Upper lobe of left lung (tissue), 6 donors: ENCODE measurements at places on chromosomes 1 and 21. TPM values are rescaled to one million over a fixed set of nuclear protein-coding genes. Genes with fewer than 3 reads are reported as not detected.

GPR61 gene
- total RNA-seq = not detected

C1orf52 gene
- total RNA-seq = 22.2 TPM

IQGAP3 gene
- 3.2 TPM for total RNA-seq

USP21 gene
- 17.9 TPM for total RNA-seq

KRTAP13-4 gene
- total RNA-seq = not detected

DSCAM gene
- 0.33 TPM for total RNA-seq

AMY1B gene
- total RNA-seq = 6.8 TPM

HENMT1 gene
- total RNA-seq = 6.5 TPM

GPR3 gene
- total RNA-seq = not detected

ZSWIM5 gene
- 3.0 TPM for total RNA-seq

GPR25 gene
- total RNA-seq = not detected

DNA sequence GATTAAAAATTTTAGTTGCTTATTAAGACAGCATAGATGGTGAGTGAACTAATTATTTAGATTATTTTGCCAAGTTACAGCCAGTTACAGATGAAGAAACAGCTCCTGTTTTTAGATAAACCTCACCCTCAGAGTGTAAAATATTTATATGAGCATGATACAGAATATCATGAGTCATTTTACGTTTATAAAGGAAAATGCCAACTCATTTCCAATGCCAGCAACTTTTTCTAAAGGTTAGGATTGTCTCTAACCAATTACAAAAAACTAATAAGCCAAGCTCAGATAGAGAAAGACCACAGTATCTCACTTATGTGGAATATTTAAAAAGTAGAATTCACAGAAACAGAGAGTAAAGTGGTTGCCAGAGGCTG is 590.1 kb downstream of the LTN1 start:
- H3K27ac ChIP-seq = no peak overlapping the region
- no peaks in the 10 kb centered on the region for H3K27me3 ChIP-seq
- H3K36me3 ChIP-seq = no peaks in the 10 kb centered on the region
- no peak overlapping the region for H3K4me3 ChIP-seq

DNA sequence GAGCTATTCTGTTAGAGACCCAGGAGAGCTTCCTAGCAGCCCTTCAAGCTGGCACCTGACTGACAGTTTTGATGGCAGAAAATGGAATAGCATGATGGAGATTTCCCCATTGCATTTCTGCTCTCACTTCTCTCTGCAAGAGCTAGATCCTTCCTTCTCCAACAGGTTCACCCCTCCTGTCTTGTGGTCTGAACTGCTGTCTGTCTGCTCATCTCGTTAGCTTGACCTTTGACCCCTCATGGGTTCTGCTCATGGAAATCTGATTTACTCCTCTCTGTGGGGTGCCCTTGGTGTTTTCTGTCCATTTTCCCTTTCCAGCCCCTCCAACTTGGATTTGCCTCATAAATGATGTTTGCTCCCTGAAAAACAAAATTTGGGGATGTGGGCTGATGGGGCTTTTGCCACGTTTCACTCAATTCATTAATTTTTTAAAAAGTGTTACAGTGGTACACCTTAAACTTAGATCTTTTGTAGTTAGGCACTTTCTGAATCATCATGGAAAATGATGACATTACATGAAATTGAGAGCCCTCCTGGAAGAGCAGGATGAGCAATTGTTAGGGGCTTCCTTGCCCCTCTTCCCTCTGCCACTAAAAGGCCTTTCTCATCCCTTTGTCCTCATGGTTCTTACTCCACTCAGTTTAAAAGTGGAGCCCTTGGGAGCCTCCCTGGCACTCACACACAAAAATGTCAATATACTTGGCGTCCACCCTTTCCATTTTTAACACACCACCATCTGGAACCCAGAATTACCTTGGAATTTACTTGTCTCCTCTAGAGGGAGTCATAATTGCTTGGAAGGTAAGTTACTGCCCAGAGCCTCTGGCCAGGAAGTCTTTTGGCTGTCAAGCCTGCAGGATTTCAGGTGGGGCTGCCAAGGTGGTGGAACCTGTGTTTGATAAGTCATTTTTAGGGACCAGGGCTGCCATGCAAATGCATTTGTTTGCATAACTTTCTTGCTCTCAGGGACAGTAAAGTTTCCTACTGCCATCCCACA is 31.9 kb upstream of the IL19 start:
- no peaks in the 10 kb centered on the region for H3K27me3 ChIP-seq
- peaks cover 4% of the 10 kb centered on the region for H3K4me1 ChIP-seq
- no peak overlapping the region for H3K27ac ChIP-seq
- no peak overlapping the region for H3K4me3 ChIP-seq
- no peak for DNase-seq
- H3K36me3 ChIP-seq = peaks cover 10% of the 10 kb centered on the region

GRCh38 chr21:45306832-45307571 is 19.3 kb upstream of the POFUT2 start:
- DNase-seq = peak; percentile 67
- H3K27ac ChIP-seq = peak overlapping the region; percentile 41
- peaks cover 58% of the 10 kb centered on the region for H3K4me1 ChIP-seq
- H3K36me3 ChIP-seq = no peaks in the 10 kb centered on the region

- H3K4me3 ChIP-seq = no peak overlapping the region
- H3K27me3 ChIP-seq = no peaks in the 10 kb centered on the region
- H3K36me3 ChIP-seq = no peaks in the 10 kb centered on the region
- H3K4me1 ChIP-seq = no peaks in the 10 kb centered on the region
- DNase-seq = no peak
Observed at GRCh38 chr1:20956272-20956671, 169.2 kb upstream of the HP1BP3 start.

GRCh38 chr1:229328598-229329362 is 14.1 kb downstream of the CCSAP start:
- no peak for DNase-seq
- no peak overlapping the region for H3K4me3 ChIP-seq
- no peaks in the 10 kb centered on the region for H3K27me3 ChIP-seq

DNA sequence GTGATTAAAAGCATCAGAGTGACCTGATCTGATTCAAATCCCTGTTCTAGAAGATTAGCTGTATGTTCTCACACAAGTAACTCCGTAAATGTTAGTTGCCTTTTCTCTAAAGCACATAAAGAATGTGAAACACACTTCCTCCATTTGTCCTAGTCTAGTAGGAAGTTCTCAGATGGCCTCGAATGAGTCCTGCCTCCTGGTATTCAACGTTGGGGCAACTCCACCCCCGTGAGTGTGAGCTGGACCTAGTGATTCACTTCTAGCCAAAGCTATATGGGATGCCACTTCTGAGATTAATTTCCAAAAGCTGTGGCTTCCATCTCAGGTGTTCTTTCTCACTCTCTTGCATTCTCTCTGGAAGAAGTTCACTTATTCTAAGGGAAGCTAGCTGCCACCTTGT is 267.6 kb downstream of the GPATCH2 start:
- no peak overlapping the region for H3K4me3 ChIP-seq
- no peak for DNase-seq
- H3K4me1 ChIP-seq = no peaks in the 10 kb centered on the region
- no peaks in the 10 kb centered on the region for H3K36me3 ChIP-seq

- H3K4me1 ChIP-seq = no peaks in the 10 kb centered on the region
- H3K4me3 ChIP-seq = no peak overlapping the region
- no peaks in the 10 kb centered on the region for H3K36me3 ChIP-seq
- no peak for DNase-seq
- no peaks in the 10 kb centered on the region for H3K27me3 ChIP-seq
Observed at GRCh38 chr1:172719694-172720138, 60.8 kb downstream of the FASLG start.

DNA sequence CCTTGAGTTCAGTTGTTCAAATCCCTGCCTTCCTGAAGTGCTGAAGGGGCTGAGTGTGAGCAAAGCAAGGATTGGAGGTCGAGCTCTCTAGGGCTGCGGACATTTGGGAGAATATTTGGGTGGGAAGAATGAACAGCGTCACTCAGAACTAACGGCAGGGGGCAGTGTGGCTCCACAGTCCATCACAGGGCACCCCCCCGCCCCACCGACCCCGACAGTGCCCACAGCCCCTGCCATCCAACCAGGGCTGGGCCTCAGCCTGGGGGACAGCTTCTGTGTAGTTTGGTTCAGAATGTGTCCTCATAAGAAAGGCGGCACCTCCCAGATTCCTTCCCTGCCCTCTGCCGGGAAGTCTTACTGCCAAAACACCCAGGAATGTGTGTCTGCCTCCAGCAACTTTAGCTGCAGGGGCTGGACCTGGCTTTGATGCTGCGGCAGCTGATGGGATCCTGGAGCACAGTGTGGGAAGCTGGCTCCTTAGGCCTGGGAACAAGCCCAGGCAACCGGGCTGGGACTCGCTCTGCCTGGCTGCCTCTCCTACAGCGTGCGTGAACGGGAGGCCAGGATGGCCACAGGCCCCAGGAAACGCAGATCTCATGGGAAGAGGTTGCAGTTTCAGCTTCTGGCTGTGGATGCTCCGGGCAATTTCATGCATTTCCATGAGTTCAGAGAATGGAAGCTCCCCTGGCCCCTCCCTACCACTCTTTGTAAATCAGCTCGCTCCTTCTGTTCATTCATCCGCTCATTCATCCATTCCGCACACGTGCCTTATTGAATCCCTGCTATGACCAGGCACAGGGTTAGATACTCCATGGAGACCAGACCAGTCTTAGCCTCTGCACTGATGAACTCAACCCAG is 104.9 kb upstream of the TMPRSS2 start:
- H3K27ac ChIP-seq = peak overlapping the region; percentile 55
- peaks cover 15% of the 10 kb centered on the region for H3K4me1 ChIP-seq
- no peaks in the 10 kb centered on the region for H3K36me3 ChIP-seq
- H3K27me3 ChIP-seq = no peaks in the 10 kb centered on the region
- peak; percentile 87 for DNase-seq

GRCh38 chr1:77975386-77975785 is 3.5 kb downstream of the FUBP1 start:
- no peaks in the 10 kb centered on the region for H3K27me3 ChIP-seq
- H3K27ac ChIP-seq = no peak overlapping the region
- peaks cover 3% of the 10 kb centered on the region for H3K36me3 ChIP-seq
- H3K4me1 ChIP-seq = peaks cover 52% of the 10 kb centered on the region
- H3K4me3 ChIP-seq = no peak overlapping the region

DNA sequence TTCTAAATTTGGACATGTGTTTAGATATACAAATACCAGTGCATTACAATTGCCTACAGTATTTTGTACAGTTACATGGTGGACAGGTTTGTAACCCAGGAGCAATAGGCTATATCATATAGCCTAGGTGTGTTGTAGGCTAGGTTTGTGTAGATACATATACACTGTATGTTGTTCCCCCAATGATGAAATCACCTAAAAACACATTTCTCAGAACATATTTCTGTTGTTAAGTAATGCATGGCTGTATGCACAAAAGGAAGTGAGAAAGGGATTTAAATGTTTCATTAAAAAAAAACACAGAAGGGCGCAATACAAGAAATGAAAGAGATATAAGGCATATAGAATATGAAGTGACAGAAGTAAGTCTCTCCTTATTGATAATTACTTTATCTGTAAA is 32.0 kb downstream of the S100B start:
- peaks cover 17% of the 10 kb centered on the region for H3K36me3 ChIP-seq
- H3K4me1 ChIP-seq = no peaks in the 10 kb centered on the region
- DNase-seq = no peak
- H3K4me3 ChIP-seq = no peak overlapping the region

DNA sequence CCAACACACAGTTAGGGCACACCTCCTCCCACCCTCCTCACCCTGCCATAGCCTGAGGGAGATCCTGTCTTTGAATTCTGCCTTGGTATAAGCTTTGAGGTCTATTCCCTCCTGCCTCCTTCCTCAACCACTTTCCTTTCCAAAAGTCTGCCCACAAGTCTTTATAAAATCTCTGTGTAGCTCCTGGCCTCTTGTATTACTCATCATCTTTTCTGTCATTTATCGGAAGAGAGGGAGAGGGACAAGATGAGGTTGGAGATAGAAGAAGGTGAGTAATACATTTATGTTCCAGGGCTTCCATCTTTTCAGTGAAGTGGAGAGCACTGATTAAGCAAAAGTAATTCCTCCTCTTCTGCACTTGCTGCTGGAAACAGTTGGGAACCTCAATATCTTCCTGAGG is 30.5 kb upstream of the EFCAB14 start:
- H3K27ac ChIP-seq = no peak overlapping the region
- no peaks in the 10 kb centered on the region for H3K4me1 ChIP-seq
- H3K4me3 ChIP-seq = no peak overlapping the region

GRCh38 chr1:167955915-167956314 is 19.0 kb upstream of the MPC2 start:
- H3K4me1 ChIP-seq = peaks cover 5% of the 10 kb centered on the region
- H3K27ac ChIP-seq = no peak overlapping the region
- no peak overlapping the region for H3K4me3 ChIP-seq
- DNase-seq = no peak
- H3K36me3 ChIP-seq = peaks cover 5% of the 10 kb centered on the region
- H3K27me3 ChIP-seq = no peaks in the 10 kb centered on the region

DNA sequence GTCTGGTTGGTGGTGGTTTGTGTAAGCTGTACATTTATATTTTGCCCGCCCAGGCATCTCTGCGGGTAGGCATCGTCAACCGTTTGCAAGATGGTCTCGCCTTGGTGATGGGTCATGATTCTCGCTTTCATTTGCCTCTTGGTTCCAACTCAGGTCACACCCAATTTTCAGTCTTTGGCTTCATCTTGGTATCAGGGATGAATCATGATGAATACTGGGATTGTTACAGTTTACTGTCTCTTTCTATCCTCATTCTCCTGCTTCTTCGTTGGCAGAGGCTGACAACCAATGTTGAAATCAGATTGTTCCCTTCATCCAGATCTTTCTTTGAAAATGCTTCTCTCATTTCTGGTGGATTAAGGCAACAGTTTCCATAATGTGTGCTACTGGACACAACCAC is 129.7 kb upstream of the KAZN start:
- DNase-seq = no peak
- H3K4me3 ChIP-seq = no peak overlapping the region
- no peaks in the 10 kb centered on the region for H3K27me3 ChIP-seq

- H3K27ac ChIP-seq = no peak overlapping the region
- H3K36me3 ChIP-seq = no peaks in the 10 kb centered on the region
- DNase-seq = no peak
- peaks cover 13% of the 10 kb centered on the region for H3K4me1 ChIP-seq
- H3K27me3 ChIP-seq = no peaks in the 10 kb centered on the region
Observed at GRCh38 chr1:231631717-231632116, 5.1 kb downstream of the DISC1 start.

DNA sequence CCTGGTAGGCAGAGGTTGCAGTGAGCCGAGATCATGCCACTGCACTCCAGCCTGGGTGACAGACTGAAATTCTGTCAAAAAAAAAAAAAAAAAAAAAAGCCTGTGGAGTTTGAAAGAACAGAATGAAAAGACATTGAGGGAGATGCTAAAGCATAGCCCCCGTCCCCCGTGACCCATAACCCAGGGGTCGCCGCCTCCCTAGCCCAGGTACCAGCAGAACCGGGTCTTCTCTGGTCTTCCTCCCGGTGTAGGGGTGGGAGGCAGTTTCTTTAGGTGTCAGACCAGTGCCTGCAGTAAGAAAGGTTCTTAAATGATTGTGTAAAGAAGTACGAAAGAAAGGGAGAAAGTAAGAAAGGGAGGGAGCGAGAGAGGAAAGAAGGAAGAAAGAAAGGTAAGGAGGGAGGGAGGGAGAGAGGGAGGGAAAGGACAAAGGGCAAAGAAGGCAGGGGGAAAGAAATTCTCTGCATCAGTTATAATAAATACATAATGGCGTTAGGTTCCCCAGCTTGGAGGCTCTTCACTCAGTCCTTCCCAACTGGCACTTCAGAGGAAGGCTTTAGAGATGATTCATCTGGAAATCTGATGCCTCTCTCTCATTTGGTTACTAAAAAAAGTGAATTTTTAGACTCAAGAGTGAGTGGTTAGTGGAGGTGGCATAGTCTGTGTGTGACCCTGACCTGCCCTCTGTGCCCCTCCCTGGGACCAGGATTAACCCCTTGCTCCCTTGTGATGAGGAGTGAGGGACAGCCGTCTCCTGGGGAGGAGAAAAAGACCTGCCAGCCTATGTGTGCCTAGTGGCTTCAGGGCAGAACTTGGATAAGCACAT is 1.1 kb downstream of the IL24 start:
- H3K36me3 ChIP-seq = no peaks in the 10 kb centered on the region
- H3K4me1 ChIP-seq = peaks cover 26% of the 10 kb centered on the region
- H3K27me3 ChIP-seq = no peaks in the 10 kb centered on the region
- DNase-seq = peak; percentile 19
